ENCODE measurements at places on chromosomes 11 and 22. TPM values are rescaled to one million over a fixed set of nuclear protein-coding genes. Genes with fewer than 3 reads are reported as not detected.

The MFNG gene
- 0.08 TPM for total RNA-seq

The SUSD2 gene
- total RNA-seq = 1.2 TPM

The LARGE1 gene
- total RNA-seq = 28.7 TPM

The MMP26 gene
- not detected for total RNA-seq

The C2CD3 gene
- 8.0 TPM for total RNA-seq

The GATD1 gene
- total RNA-seq = 17.4 TPM

The FAM83F gene
- total RNA-seq = not detected

The WNT11 gene
- 0.75 TPM for total RNA-seq

The OR52N4 gene
- total RNA-seq = not detected

The SPA17 gene
- 7.8 TPM for total RNA-seq

The SLC37A2 gene
- 0.30 TPM for total RNA-seq

The CFAP300 gene
- 5.5 TPM for total RNA-seq

The APOA5 gene
- total RNA-seq = not detected

The SF3B2 gene
- 114 TPM for total RNA-seq

The NUP160 gene
- 27.6 TPM for total RNA-seq

All from smooth muscle cell of the coronary artery (primary cell).